ENCODE measurements at places on chromosomes 2 and 18. TPM values are rescaled to one million over a fixed set of nuclear protein-coding genes. Genes with fewer than 3 reads are reported as not detected.

GRCh38 chr2:119155633-119156032 lies 2.9 kb downstream of the C1QL2 start:
- peaks cover 49% of the 10 kb centered on the region for H3K27me3 ChIP-seq
- no peak overlapping the region for H3K27ac ChIP-seq
- no peaks in the 10 kb centered on the region for H3K4me1 ChIP-seq
- no peak for DNase-seq
- H3K4me3 ChIP-seq, result no peak overlapping the region

DNA sequence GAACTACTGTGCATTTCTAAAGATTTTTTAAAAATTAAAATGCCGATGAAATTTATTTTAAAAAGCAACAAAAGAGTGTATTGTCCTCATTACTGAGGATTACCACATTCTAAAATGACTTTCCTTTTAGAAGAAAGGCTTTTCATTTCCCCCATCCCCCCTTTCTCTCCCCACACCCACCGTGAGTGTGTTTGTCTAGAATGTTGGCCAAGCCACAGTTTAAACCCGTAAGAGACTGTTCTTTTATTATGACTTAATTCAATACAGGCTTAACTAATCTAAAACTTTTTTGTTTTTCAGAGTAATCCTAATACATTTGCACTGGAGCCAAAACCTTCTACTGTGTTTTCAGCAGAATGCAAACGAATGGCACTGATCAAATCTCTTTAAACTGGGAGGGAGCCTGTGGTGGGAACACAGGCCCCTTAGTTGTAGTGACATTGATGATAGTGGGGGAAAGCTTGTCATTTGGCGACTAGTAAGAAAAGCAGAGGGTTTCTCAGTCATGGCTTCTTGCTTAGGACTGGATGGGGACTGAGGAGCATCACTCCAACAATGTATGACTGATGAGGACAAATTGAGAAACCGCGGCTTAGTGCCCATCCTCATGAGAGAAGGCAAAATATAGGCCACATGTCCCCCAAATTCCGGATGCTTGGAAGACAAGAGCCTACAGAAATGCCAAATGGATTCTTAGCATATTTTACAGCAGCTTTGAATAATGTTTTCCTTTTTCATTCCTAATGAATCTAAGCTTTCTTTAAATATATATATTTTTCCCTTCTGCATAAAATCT lies 154.0 kb upstream of the SMIM21 start:
- H3K36me3 ChIP-seq, result no peaks in the 10 kb centered on the region
- H3K4me1 ChIP-seq, result peaks cover 2% of the 10 kb centered on the region
- DNase-seq, result no peak
- peaks cover 14% of the 10 kb centered on the region for H3K27me3 ChIP-seq

DNA sequence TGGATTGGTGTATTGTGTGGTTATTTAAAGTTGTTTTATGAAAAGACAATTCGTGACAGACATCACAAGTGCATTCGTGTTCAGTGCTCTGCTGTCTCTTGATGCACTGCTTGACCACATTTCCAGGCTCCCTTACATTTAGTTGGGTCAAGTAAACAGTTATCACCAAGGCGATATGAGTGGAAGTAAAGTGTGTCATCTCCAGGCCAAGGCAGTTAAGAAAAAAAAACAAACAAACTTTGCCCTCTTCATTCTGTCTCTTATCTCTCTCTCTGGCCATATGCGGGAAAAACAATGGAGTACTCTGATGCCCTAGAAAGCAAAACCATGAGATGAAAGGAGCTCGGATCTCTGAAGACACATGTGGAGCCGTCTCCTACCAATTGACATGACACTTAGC lies 131.1 kb downstream of the DSEL start:
- no peak for DNase-seq
- no peak overlapping the region for H3K4me3 ChIP-seq
- H3K27me3 ChIP-seq, result no peaks in the 10 kb centered on the region
- no peak overlapping the region for H3K27ac ChIP-seq

- DNase-seq, result no peak
- H3K4me3 ChIP-seq, result no peak overlapping the region
- H3K27ac ChIP-seq, result no peak overlapping the region
- no peaks in the 10 kb centered on the region for H3K27me3 ChIP-seq
These were observed 11.2 kb downstream of the HAAO start for GRCh38 chr2:42781181-42781580.

DNA sequence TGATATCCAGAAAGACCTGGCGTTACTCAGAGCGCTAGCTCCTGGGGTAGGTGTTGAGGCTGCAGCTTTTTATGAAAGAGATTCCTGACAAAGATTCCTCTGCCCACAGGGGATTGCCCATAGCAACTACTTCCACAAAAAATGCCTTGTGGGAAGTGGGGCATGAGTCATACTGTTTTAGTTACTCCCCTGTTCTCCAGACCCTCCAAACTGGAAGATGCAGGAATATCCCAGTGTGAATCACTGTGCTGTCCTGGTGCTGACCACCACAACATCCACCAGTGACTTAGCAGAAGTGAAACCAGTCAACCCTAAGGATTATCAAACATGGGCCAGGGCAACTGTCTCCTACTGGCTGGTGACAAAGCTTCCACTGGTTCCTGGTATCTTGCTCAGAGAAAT lies 61.8 kb downstream of the CDH2 start:
- no peak overlapping the region for H3K27ac ChIP-seq
- no peak for DNase-seq
- no peak overlapping the region for H3K4me3 ChIP-seq
- H3K4me1 ChIP-seq, result no peaks in the 10 kb centered on the region
- no peaks in the 10 kb centered on the region for H3K27me3 ChIP-seq
- H3K36me3 ChIP-seq, result no peaks in the 10 kb centered on the region

GRCh38 chr2:134438371-134438770 lies 184.5 kb downstream of the MGAT5 start:
- peaks cover 3% of the 10 kb centered on the region for H3K36me3 ChIP-seq
- no peak for DNase-seq
- no peak overlapping the region for H3K27ac ChIP-seq
- no peaks in the 10 kb centered on the region for H3K27me3 ChIP-seq

GRCh38 chr2:19797871-19798270 lies 103.9 kb downstream of the TTC32 start:
- no peak for DNase-seq
- no peaks in the 10 kb centered on the region for H3K27me3 ChIP-seq
- no peaks in the 10 kb centered on the region for H3K36me3 ChIP-seq
- H3K27ac ChIP-seq, result no peak overlapping the region

DNA sequence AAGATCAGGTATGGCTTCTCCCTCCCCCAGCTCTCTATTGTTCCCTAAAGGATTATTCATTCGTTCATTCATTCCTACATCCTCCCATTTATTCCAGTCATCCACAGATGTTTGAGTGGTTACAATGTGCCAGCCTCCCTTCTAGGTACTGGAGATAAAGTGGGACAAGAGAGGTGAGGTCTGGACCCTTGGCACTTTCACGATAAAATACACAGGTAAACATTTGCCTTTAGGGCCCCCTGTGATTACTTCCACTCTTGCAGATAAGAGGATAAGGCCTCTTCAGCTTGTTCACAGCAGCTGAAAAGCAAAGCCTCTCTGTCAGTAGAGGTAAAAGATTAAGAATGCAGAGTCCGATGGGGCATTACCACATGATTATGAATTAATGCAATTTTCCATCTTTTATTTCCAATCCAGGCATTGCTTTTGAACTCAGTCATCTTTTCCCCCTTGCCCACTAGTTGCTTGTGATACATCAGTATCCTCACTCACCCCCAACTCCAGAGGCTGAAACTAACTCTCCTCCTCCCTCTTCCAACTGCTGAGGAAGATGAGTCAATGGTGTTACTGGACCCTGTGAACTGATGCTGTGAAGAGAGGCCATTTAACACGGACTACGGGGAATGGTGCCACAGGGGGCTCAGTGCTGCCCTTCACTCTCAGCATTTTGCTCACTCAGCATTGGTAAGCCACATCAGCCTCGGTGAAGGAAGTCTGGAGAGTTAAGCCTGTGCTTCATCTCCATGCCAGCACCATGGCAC lies 1.1 kb upstream of the DPP4 start:
- peak overlapping the region; percentile 94 for H3K4me3 ChIP-seq
- H3K36me3 ChIP-seq, result peaks cover 21% of the 10 kb centered on the region
- DNase-seq, result no peak
- H3K4me1 ChIP-seq, result peaks cover 43% of the 10 kb centered on the region
- H3K27ac ChIP-seq, result no peak overlapping the region

DNA sequence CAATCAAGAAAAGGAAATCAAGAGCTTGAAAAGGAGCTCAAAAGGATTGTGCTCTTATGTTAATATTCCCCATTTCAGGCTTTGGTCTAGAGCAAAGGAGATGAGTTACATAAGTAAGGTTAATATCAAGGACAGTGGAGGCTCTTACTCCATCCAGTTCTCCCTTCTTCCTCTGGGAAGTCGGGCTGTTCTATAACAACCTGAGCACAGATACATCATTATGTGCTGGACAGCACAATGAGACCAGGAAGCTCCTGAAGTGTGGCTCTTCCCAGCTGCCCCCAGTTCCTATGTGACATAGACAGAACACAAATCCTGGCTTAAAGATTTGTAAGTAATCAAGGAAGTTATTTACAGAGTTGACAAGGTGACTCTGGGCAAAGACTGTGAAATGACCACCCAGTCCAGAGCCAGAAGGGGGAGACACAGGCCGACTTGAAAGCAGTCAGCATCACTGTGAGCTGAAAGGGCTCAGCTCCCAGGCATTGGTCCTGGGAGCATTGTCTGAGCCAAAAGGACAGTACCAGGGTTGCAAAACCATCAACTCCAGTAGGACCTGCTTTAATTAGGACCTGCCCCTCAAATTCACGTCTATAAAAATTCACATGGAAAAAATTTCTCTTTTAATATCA lies 917.6 kb upstream of the ACVR2A start:
- peak; percentile 17 for DNase-seq
- H3K27me3 ChIP-seq, result peaks cover 2% of the 10 kb centered on the region
- no peak overlapping the region for H3K4me3 ChIP-seq
- no peaks in the 10 kb centered on the region for H3K4me1 ChIP-seq

DNA sequence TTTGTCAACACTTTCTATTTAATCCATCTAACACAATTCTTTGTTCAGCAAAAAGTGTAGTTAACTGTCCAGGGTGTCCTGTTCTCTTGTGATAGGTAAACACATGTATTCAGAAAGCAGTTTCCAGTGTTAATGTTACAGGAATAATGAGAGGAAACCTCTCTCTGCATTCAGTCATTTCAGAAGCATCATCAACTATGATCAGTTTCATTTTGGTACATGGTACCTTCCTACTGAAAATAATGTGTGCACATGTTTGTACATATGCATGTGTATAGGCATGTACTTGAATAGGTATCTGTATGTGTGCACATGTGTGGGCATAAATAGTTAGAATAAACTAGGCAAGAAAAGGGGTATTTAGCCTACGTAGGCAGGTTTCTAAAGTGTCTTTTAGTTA lies 16.6 kb downstream of the EFEMP1 start:
- no peak overlapping the region for H3K4me3 ChIP-seq
- H3K27ac ChIP-seq, result no peak overlapping the region
- no peak for DNase-seq

GRCh38 chr2:240320204-240320993 lies 115.1 kb upstream of the GPC1 start:
- H3K4me3 ChIP-seq, result no peak overlapping the region
- DNase-seq, result no peak
- H3K4me1 ChIP-seq, result no peaks in the 10 kb centered on the region
- no peak overlapping the region for H3K27ac ChIP-seq
- H3K27me3 ChIP-seq, result peaks cover 9% of the 10 kb centered on the region
- H3K36me3 ChIP-seq, result no peaks in the 10 kb centered on the region

DNA sequence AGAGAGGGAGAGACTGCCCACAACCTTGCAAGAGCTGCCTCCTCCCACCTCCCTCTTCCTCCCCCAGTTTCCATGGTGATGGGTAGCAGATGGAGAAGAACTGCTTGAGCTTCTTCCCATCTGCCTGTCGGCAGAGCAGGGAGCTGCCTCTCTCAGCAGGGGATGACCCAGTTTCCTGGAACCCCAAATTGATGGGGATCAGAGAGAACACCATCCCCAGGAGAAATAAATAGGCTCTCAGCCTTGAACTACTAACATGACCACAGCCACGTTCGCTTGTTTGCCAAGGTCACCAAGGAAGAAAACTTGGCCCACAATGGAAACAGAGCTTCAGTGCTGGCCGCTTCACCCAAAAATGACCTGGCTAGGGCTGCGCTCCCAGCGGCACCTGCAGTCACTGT lies 82.2 kb downstream of the ADD2 start:
- H3K27me3 ChIP-seq, result no peaks in the 10 kb centered on the region
- no peak overlapping the region for H3K27ac ChIP-seq
- H3K4me1 ChIP-seq, result peaks cover 5% of the 10 kb centered on the region
- DNase-seq, result no peak
- no peak overlapping the region for H3K4me3 ChIP-seq

- no peak overlapping the region for H3K27ac ChIP-seq
- H3K4me1 ChIP-seq, result no peaks in the 10 kb centered on the region
- H3K36me3 ChIP-seq, result peaks cover 39% of the 10 kb centered on the region
- no peaks in the 10 kb centered on the region for H3K27me3 ChIP-seq
- no peak overlapping the region for H3K4me3 ChIP-seq
- no peak for DNase-seq
These were observed 281.8 kb downstream of the NBAS start for GRCh38 chr2:15279201-15279876.

DNA sequence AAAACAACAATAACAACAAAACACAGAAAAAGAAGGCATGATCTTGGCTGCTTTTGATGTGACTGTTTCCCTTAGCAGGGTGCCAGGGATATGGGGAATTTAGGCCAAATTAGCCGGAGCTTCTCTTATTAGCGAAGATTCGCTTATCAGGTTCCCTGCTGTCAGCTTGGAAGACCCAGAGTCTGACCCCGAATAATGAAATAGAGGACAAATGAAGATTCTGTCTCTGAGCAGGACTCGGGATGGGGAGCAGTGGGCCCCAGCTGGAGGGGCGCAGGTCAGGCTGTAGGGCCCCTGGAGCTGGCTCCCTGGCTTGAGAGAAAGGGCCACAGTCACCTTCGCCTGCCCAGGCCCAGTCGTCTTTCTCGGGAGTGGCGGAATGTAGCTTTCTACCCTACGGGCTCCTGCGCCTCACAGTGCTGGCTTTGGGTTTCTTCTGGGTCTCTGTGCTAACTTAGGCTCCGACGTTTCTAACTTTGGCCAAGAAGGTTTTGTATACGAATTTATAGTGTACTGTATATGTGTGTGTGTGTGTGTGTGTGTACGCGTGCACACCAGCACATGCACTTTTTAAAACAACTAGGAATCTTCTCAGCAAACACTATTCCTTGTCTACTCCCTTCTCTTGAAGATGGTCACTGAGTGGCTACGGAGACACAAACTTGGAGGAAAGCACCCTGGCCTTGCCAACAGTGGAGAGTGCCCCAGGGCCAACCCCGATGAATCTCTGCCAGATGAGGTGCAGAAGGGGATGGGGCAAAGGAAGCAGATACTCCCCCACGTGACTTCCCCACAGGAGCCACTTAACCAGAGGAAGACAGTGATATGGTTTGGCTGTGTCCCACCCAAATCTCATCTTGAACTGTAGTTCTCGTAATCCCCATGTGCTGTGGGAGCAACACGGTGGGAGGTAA lies 195.6 kb upstream of the COPS8 start:
- peaks cover 4% of the 10 kb centered on the region for H3K27me3 ChIP-seq
- DNase-seq, result no peak
- no peak overlapping the region for H3K4me3 ChIP-seq
- no peaks in the 10 kb centered on the region for H3K4me1 ChIP-seq
- no peak overlapping the region for H3K27ac ChIP-seq

GRCh38 chr2:238423561-238424312 lies 3.0 kb upstream of the ASB1 start:
- H3K36me3 ChIP-seq, result peaks cover 8% of the 10 kb centered on the region
- H3K4me1 ChIP-seq, result peaks cover 13% of the 10 kb centered on the region
- no peaks in the 10 kb centered on the region for H3K27me3 ChIP-seq

Gene CCBE1
- total RNA-seq, result 0.14 TPM

Gene MALL
- total RNA-seq, result 1.6 TPM

Gene SPATA3
- 1.3 TPM for total RNA-seq

Gene HAT1
- 92.6 TPM for total RNA-seq

Gene FAP
- not detected for total RNA-seq
